ENCODE measurements at places on chromosomes 7 and 10.

DNA sequence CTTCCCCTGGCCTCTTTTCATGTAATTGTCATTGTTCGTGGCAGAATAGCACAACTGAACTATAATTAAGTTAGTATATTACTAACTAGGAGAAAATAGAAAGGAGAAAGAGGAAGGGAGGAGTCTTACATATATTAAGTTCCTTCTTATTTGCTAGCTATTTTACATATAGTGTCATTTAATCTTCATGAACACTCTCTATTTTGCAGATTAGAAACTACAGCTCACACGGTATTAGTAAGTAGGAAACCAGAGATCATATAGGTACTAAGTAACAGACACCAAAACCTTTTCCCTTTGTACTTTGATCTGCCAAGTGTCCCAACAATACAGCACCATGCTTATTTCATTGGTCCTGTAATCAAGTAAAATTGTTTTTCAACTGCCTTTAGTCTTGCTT lies 202.4 kb upstream of the HPS1 start:
- DNase-seq = no peak

GRCh38 chr10:86244297-86245014 lies 122.1 kb downstream of the GRID1 start:
- DNase-seq = no peak

DNA sequence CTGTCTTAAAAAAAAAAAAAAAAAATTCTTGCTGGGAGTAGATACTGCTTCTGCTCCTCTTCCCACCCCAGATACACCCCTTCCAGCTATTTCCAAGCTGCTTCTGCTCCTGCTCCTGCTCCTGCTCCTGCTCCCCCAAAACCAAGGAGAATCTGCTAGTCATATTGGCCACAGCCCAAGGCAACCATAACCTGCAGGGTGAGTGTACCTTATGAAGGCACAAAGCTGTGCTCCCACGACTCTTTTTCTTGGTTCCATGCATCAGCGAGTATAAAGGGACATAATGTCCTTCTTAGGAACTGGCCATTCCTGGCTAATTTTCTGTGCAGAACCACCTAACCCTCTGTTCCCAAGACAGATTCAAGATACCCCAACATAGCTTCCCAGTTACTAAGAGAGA lies 129.5 kb upstream of the CDK1 start:
- DNase-seq = no peak

DNA sequence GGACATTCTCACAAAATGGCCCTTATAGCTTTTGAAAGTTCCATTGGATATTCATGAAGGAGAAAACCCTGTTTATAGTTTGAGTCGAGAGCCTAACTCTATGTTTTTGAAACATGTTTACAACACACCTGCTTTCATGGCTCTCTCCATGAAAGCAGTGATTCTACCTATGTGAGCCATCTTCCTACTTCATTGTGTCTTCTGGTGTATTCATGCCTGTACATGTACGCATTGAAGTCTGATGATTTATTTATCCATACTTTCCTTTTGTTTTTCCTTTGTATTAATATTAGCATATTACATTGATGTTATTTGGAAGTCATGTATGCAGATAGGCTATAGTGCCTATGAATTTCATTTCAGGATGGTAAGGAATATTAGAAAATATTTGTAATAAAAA lies 58.0 kb downstream of the LAMB4 start:
- DNase-seq = no peak

DNA sequence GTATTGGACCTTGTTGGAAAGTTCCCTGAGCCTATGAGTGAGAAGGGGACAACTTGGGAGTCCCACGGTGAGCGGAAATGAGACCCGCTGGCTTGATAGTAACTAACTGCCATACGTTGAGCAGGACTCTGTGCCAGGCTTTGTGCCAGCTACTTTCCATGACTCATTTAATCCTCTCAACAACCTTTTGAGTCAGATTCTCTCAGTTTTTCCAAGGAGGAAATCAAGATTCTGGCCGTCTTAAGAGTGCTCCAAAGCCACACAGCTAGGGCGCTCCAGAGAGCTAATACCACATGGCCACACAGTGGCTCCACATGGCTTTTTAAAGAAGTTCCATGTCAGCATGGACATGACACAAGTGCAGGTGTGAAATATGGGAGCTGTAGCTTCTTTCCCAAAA lies 55.7 kb downstream of the NOD1 start:
- no peak for DNase-seq
